ENCODE measurements at places on chromosomes 12 and 14.

DNA sequence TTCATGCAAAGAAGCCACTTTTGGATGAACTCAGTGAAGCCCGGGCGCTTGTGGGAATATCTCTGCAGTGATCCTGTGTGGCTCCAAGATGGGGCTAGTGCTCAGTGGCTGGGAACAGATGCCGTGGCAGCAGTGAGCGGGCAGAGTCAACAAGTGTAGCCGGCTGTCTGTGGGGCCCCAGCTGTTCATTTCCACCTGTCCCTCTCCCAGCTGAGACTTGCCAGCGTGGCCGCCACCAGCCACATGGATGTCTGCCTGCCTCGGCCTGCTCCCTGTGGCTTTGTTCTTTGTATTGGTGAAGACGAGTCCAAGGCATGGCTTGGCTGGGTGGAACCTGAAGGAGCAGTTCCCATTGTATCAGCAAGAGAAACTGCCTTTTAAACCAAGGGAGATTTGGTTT is 77.3 kb downstream of the NOS1 start:
- DNase-seq: no peak

- DNase-seq: no peak
Measured at GRCh38 chr12:91239481-91239880, 56.9 kb upstream of the DCN start.

DNA sequence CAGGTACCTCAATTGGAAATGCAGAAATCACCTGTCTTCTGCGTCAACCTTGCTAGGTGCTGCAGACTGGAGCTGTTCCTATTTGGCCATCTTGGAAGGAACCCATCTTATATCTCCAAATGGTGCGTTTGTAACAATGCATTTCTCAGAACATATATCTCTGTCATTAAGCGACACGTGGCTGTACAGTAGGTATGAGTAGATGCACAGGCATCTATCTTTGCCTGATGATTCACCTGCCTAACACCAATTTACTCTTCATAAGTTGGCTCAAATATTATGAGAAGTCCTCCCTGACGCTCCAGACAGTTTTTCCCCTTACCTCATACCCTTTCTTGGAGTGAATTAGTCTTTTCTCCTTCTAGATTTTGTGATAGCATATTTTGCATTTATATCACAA is 44.2 kb downstream of the GPR137C start:
- DNase-seq: no peak

- no peak for DNase-seq
Measured at GRCh38 chr12:108119126-108119973, 9.7 kb upstream of the WSCD2 start.

- DNase-seq: no peak
Measured at GRCh38 chr14:65296402-65296801, 116.1 kb upstream of the FUT8 start.

GRCh38 chr12:94207849-94208621 is 59.7 kb downstream of the PLXNC1 start:
- peak; percentile 37 for DNase-seq
